ENCODE measurements at places on chromosomes 7 and 10.
A peak's percentile ranks its signal among the peaks of the same experiment; 100 is the strongest.

- no peak for DNase-seq
These were observed 67.3 kb downstream of the AFAP1L2 start for GRCh38 chr10:114336823-114337509.

GRCh38 chr7:100077205-100077604 is 4.3 kb downstream of the ZNF3 start:
- no peak for DNase-seq

GRCh38 chr10:52232561-52233350 is 81.3 kb upstream of the DKK1 start:
- no peak for DNase-seq

GRCh38 chr7:146496657-146497056 is 380.1 kb downstream of the CNTNAP2 start:
- no peak for DNase-seq

DNA sequence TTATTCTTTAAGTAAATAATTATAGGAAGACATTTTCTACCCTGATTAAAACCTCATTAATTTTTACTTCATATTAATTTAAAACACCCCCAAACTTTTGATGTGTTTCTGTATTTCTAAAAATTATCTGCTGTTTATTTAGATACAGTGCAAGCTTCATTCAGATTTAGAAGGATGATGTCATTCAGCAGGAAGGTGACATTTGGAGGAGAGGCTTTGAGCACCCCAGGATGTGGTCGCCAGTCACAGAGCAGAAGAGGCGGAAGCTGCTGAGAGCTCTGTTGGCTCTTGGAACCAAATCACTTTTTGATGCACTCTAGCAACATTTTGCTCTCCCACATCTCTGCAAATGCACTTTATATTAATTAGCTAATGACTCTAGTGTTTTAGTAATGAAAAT is 233.9 kb upstream of the CACNA2D1 start:
- peak; percentile 49 for DNase-seq

- no peak for DNase-seq
These were observed 58.4 kb downstream of the MGMT start for GRCh38 chr10:129525401-129525801.

GRCh38 chr10:71713135-71714030 is 6.2 kb downstream of the C10orf105 start:
- peak; percentile 52 for DNase-seq

- DNase-seq = no peak
These were observed 174.9 kb upstream of the HPS1 start for GRCh38 chr10:98621630-98622029.

DNA sequence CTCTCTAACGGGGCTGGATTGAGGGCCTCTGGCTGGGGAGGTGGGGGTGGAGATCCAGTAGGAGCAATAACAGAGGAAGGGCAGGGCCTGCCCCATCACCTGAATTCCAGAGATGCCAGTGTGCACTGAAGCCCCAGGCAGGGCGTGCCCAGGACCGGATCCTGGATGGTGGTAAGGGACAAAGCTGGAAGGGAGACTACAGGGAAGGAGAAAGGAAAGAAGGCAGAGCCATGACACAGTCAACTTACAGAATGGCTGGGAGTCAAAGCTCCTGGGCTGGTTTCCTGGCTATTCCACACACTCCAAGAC is 666 bp downstream of the TMEM139 start:
- DNase-seq = no peak

GRCh38 chr10:124474514-124475070 is 13.0 kb downstream of the LHPP start:
- no peak for DNase-seq

GRCh38 chr7:140674356-140674800 is 1.6 kb downstream of the ADCK2 start:
- no peak for DNase-seq

DNA sequence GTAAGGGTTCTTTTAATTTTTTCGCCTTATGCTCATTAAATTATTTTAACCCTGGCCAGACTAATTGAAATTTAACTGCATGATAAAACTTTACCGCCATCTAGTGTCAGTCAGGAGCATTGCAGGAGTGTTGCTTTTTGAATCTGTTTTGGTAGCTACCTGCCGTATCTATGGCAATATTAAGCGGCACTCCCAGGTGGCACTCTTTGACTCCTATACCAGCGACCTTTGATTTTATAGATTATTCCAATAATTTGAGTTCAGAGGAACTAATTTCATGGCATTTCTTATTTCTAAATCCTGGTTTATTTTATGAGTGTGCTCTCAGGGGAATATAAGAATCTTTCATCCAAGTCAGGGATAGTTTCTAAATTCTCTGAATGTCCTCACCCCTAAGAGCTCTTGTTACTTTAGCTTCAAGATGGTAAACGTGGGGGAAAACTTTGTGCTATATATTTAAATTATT is 198.9 kb downstream of the REEP3 start:
- DNase-seq = peak; percentile 47

DNA sequence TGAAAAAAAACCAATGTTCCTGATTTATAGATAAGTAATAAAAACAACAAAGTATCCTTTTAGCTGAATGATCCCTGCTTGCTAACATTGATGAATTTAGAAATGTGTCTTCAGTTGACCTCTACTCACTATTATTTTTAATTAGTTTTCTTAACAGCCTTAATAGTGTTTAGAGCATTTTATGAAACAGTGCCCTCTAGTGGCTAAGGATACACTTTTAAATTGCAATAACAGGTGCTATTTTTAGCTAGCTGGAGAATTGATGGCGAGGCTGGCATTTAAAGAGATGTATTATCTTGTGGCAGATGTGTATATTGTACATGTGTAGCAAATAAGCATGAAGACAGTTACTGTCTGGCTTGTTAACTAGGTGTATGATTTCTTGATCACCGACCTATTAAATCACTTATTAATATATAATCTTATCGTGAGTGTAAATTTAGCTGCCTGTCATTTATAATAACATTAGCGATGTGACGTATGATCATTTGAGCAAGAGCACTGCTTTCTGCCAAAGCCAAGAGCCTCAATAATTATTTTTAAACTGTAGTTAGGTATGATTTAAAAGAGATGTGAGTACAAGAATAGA is 451.9 kb downstream of the DPP6 start:
- DNase-seq = no peak

- no peak for DNase-seq
These were observed 186.8 kb downstream of the HGF start for GRCh38 chr7:81583090-81583489.

DNA sequence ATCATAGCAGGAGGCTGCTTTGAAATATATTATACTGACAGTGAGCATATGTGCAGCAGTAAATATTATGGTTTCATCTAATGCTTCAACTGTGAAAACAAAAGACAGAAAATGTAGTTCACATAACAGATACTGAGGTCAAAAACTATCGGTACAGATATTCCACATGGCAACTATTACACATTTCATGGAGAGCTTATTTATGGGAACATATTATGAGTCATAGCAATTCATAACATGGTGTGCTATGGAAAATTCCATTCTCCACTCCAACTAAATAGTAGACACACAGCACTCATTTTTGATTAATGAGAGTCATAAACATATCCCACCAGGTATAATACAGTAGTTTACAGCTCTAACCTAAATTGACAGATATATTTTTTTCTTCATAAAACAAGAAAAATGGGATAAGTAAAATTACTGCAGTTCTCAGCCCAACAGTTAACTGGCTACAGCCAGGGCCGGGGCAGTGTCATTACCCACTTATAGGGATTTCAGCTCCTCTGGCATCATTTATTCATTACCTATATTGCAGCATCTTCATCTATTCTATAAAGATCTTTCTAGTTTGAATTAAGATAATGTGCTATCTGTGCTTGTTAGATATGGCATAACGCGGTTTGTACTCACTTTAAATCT is 475.6 kb upstream of the KLF6 start:
- no peak for DNase-seq

- no peak for DNase-seq
These were observed 149.3 kb downstream of the POU6F2 start for GRCh38 chr7:39127058-39127457.

GRCh38 chr10:61376908-61377368 is 76.2 kb downstream of the TMEM26 start:
- DNase-seq = no peak

DNA sequence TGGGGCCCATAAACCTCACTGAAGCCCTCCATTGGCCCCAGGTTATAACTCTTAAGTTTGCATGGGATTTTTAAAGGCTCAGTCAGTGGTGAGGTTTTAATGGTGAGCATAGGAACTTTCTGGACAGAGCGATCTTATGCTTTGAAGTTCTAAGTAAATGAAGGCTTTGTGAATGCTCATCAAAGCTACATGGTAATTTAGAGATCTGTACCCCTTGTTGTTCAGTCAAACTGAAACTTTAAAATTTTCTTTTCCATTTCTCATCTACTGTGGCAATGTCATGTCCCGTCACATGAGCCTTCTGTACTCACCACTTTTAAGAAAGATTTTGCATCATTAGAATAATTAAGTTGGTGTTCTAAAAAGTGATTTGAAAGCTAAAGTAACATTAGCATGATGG is 39.9 kb downstream of the CHN2 start:
- no peak for DNase-seq

DNA sequence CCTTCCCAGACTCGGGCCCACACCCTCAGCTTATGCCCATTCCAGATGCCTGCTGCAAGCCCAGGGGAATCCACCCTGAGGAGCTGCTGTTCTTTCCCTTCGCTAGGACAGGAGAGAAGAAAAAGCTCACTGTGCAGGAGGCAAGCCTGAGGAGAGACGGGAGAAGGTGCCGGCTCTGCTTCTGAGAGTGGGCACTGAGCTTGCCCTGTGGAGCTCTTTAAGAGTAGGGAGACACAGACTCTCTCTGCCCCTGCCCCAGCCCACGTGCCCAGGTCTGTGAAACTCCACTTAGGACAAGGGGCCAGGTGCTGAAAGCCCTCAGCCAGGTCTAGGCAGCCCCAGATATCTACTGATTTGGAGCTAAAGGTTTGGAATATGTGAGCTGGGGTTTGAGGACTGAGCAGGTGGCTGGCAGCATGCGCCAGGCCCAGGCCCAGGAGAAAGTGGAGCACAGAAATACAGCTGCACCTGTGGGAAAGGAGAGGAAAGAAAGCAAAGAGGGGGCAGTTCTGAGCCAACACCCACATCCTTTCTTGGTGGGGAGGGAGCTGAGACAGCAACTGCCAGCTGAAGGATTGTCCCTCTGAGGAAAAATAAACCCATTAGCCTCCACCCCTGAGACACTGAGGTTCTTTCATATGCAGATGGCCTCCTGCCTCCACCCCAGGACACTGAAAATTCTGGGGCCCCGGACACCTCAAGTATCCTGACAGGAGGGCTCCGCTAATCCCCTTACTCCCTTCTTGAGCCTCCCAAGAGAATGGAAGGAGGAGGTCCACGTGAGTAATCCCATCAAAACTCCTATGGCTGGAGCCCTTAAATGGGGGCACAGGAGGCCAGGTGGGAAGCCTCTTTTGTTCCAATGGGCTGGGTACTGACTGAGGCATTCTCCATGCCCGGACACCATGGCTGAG is 7.3 kb downstream of the POLL start:
- no peak for DNase-seq

Data from activated CD4-positive, alpha-beta memory T cell treated with anti-CD3 and anti-CD28 coated beads, Interleukin-2, amount 10 ng/mL, durations not matched to agents 7 days and 5 days (primary cell).